ENCODE measurements at places on chromosomes 3 and 15. TPM values are rescaled to one million over a fixed set of nuclear protein-coding genes. Genes with fewer than 3 reads are reported as not detected.

DNA sequence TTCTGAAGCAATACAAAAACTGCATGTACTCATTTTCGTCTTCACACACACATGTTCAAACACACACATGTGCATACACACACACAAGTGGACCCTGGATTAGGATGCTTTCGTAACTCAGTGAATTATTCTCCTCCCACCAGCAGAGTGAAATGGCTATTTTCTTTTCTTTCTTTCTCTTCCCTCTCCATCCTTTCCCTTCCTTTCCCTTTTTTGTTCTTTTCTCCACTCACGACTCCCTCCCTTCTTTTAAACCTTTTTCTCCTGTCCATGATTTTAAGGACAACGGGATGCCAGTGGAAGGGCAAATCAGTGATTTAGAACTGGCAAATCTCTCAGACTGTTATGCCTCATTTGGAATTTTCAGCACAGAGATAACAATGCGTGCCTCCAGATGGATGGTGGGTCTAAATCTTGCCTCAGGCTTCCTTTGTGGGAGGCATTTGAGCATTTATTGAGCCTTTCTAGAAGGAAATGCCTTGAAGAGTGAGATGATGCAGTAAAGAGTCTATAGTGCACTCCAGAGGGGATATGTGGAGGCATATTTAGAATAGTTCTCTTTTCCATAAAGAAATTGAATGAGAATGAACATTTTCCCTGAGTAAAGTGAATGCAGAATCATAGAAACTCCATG, 130.4 kb upstream of the SLC7A14 start:
- H3K27ac ChIP-seq = no peak overlapping the region
- H3K4me1 ChIP-seq = no peaks in the 10 kb centered on the region
- H3K4me3 ChIP-seq = no peak overlapping the region
- H3K36me3 ChIP-seq = no peaks in the 10 kb centered on the region

DNA sequence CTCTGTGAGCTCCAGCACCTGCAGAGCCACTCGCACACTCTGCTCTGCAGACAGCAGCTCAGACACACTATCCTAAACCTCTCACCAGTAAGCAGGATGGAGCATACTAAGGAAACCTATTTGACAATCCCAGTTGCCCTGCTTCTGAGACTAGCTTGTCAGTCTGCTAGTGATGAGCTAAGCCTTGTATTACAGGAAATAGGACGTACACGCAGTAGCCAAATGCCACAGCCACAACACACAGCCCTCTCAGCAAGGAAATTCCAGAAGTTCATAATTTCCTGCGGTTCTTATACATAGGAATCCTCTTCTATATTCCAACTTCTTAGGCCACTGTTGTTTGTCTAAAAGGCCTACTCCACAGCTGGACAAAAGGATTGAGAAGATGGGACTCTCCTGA, 74.5 kb downstream of the MYLK start:
- no peaks in the 10 kb centered on the region for H3K36me3 ChIP-seq
- no peaks in the 10 kb centered on the region for H3K27me3 ChIP-seq
- no peaks in the 10 kb centered on the region for H3K4me1 ChIP-seq
- no peak overlapping the region for H3K27ac ChIP-seq
- no peak overlapping the region for H3K4me3 ChIP-seq

Gene ANKRD63
- total RNA-seq = 0.37 TPM

Gene BFSP2
- 0.42 TPM for total RNA-seq

Gene PCSK6
- 0.68 TPM for total RNA-seq

Gene SERPINI1
- total RNA-seq = 1.2 TPM

DNA sequence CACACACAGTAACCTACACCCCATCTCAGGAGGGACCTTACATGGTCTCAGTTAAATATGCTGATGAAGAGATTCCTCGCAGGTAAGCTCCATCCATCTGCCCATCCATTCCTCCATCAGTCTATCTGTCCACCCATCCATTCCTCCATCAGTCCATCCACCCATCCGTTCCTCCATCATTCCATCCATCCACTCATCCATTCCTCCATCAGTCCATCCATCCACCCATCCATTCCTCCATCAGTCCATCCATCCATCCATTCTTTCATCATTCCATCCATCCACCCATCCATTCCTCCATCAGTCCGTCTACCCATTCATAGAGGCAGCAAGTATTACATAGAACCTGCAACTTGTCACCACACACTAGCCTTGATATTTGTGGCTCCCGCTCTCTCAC, 77.9 kb downstream of the DNASE1L3 start:
- H3K27ac ChIP-seq = no peak overlapping the region
- DNase-seq = no peak
- peaks cover 14% of the 10 kb centered on the region for H3K36me3 ChIP-seq
- H3K4me3 ChIP-seq = no peak overlapping the region

Gene SYNPR
- total RNA-seq = not detected

Data from activated CD8-positive, alpha-beta T cell treated with anti-CD3 and anti-CD28 coated beads, Interleukin-2, amount 10 ng/mL, durations not matched to agents 7 days and 5 days (primary cell).